ENCODE measurements at places on chromosomes 3 and 15. TPM values are rescaled to one million over a fixed set of nuclear protein-coding genes. Genes with fewer than 3 reads are reported as not detected.
A peak's percentile ranks its signal among the peaks of the same experiment; 100 is the strongest.

DNA sequence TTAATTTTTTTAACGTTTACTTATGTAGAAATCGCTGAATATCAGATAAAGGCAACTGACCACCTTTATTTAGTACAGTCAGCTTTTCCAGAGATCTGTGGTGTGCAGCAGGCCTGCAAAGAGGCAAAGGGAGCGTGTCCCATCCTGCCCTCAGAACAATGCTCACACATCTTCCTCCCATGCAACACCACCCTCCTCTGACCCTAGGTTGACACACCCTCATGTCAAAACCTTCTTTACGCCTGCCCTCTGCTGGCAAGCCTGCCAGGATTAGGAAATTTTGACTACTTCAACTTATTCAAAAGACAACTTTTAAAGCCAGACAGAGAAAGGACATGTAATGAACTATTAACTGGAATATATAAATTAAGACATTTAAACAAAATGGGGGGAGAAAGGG is 513.7 kb downstream of the FOXP1 start:
- DNase-seq = peak; percentile 76

- DNase-seq = no peak
Observed at GRCh38 chr3:134602440-134602814, 48.4 kb downstream of the KY start.

GRCh38 chr15:94346282-94346681 is 114.9 kb downstream of the MCTP2 start:
- no peak for DNase-seq

DNA sequence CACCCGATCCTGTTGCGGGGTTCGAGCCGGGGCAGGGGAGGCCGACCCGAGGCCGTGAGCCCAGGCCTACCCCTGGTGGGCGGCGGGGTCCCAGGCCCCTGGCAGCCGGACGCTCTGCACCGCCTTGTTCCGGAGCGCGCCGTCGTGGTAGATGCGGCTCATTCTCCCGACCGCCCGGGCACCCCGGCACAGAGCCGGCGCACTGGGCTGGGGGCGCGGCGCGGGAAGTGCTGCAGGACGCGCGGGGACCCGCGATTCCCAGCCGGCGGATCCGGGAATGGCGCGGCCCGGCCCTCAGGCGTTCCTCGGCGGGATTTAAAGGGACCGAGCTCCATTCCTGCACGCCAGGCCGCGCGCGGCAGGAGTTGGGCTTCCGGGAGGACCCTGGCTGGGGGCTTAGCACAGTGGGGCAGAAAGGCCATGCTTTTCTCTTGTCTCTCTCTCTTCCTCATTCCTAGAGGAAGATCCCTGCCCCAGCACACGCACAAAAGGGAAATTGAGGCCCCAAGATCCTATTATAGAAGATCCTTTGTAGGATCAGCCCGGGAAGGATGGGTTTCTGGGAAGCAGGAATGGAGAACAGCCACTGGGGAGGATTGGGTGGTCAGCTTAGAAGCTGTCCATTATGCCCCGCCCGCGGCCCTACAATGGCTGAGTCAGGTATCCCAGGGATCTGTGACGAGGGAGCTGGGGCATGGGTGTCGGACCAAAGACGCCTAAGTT is at the start of gene ARPIN:
ARPIN (minus strand) TSS at position 279 of the 723 bp plus-strand sequence; CDS start at position 162, 117 bp downstream.
- peak; percentile 26 for DNase-seq

DNA sequence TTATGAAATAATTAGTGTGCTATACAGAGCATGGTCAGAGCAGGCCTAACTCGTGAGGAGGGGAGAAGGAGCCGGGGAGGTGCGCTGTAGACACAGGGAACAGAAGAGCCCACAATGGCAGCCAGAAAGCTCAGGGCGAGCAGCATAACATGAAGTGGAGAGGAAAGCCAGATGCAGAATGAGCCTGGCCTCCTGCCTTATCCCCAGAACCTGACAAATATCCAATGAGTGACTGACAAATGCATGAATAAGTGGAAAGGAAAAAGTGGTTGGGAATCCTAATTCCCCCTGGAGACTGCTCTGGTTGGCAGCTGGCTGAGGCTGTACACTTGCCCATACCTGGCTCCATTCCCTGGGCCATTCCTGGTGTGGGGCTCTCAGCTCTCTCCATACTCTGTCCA is 9.2 kb upstream of the MST1R start:
- no peak for DNase-seq

DNA sequence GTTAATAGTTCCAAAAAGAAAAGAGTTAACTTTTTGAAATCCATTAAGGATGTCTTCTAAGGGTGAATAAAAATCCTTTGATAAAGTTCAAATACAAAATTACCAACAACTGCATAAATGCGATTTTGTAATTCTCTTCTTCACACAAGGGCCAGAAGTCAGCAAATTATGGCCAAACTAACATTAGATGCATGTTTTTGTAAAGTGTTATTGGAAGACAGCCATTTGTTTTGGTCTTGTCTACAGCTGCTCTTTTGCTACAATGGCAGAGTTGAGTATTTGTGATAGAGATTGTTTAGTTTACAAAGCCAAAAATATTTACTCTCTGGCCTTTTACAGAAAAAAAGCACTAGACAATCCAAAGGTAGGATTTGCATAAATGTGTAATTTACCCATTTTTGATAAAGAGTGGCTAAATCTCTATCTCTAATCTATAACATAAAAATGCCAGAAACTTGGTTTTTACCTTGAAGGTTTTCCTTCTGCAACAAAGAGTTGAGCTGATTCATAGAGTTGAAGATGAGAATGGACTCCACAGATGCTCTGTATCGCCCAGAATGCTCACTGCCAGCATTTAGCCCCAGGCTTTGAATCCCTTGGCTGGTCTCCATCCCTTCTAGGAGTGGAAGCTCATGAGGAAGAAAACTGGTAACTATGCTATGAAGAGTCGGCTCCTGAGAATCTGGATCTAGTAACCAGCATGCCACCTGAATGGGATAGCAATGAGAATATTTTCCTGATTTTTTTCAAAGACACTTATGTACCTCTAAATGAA is 64.5 kb downstream of the POLQ start:
- DNase-seq = no peak

DNA sequence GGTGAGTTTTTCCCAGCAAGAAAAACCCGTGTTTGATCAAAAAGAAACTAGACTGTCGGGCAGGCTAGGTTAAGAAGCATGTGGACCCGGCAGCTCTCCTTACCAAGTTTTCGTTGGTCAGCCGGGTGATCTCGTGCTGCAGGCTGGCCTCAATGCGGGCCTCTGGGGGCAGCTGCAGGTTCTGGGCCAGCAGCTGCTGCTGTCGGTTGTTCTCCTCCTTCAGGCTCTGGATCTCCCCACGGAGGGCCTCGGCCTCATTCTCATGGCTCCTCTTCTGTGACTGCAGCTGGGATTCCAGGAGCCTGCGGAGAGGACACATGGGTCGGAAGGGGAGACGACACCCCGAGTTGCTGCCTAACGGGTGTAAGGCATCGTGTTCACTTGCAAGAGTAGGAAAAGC is 44.5 kb upstream of the MYO5C start:
- DNase-seq = no peak

GRCh38 chr3:15324379-15324808 is 8.0 kb downstream of the SH3BP5 start:
- no peak for DNase-seq

CHDH gene
- 0.89 TPM for total RNA-seq

RHCG gene
- not detected for total RNA-seq

FGF12 gene
- not detected for total RNA-seq

GOLGA6L4 gene
- 0.99 TPM for total RNA-seq
